ACHN (cell line): ENCODE measurements at places on chromosomes 16 and 17.

DNA sequence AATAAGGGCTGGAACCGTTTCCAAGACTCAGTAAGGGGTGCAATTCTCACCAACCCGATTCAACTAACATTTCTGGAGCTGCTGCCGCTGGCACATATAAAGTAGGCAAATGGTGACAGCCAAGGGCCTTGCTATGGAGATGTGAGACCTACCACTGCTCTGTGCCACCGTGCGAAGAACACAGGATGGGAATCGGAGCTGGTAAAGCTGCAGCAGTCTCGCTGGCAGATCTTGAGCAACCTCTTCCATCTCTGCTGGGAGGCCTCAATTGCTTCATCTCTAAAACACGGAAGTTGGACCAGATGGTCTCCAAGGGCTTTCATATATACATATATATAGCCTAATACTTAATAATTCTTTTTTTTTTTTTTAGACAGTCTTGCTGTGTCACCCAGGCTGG lies 128.9 kb upstream of the RCVRN start:
- no peak for DNase-seq

DNA sequence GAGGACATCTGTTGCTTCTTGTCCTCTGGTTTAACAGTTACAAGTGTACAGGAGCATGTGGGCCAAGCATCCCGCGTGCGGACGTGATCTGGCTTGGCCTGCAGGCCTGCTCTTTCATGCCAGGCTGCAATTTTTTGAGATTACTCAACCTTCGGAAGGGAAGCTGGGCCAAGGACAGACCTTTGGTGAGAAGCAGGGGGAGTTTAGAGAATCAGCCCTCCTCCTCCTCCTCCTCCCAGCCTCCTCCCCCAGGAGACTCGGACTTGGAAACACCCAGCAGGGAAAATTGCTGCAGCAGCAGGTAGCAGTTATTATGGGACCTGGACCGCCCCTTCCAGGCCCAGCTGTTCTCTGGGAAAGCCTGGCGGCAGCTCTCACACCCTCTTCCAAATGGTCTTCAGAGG lies 5.1 kb upstream of the KLHL36 start:
- DNase-seq: peak; percentile 93

- peak; percentile 99 for DNase-seq
These were observed at the start of the genes EARS2 and UBFD1 for GRCh38 chr16:23556881-23557778. Gene EARS2, minus strand, starts transcription at chr16:23557350. Its CDS starts 7 bp downstream, at chr16:23557343. Gene UBFD1, plus strand, starts transcription at chr16:23557727. Its CDS starts 16 bp downstream, at chr16:23557743.

DNA sequence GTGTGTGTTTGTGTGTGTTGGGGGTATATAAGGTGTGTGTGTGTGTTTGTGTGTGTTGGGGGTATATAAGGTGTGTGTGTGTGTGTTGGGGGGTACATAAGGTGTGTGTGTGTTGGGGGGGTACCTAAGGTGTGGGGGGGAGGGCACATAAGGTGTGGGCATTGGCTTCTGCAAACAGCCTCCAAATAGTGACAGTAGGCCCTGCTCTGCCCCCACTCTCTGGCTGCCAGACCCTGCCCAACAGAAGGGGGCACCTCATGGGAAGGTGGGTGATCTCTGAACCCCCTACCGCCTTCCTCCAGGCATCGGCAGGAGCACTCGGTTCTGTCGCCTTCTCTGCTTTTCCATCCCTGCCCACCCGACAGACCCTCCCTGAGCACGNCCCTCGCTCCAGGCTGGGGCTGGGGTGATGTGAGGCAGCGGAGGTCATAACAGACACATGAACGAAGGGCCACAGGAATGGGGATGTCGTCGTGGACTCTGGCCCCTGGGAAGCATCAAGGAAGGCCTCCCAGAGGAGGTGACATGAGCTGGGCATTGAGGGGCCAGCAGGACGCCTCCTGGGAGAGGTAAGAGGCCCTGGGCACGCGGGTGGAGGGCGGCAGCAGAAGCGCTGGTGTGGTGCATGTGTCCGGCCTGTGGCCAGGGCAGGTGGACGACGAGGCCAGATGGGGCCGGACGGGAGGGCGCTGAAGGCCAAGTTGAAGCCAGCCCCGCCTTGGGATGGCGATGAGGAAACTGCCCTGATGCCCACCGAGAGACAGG lies 136.6 kb upstream of the RPH3AL start:
- peak; percentile 45 for DNase-seq

DNA sequence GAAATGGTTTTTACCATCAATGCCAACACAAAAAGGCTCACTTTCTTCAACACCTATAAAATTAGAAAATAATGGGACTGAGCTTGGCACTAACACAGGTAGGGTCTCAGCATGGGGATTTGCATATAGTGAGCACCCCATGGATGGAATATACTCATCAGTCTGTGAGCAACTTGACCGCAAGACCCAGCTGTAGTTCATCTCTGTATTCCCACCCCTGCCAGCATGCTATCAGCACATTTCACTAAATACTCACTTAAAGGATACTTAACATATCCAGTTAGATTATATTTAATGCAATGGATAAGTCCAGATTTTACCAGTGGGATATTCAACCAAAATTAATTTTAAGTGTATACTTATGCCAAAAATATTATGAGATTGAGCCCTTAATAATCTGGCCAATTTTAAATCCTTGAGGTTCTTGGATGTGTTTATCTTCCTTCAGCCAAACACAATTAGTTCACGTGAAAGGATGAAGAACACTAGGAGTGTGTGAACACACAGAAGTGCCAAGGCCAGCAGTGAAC lies 66.7 kb downstream of the C16orf95 start:
- DNase-seq: no peak

GRCh38 chr17:45777388-45777787 lies 6.7 kb upstream of the CRHR1 start:
- DNase-seq: no peak

DNA sequence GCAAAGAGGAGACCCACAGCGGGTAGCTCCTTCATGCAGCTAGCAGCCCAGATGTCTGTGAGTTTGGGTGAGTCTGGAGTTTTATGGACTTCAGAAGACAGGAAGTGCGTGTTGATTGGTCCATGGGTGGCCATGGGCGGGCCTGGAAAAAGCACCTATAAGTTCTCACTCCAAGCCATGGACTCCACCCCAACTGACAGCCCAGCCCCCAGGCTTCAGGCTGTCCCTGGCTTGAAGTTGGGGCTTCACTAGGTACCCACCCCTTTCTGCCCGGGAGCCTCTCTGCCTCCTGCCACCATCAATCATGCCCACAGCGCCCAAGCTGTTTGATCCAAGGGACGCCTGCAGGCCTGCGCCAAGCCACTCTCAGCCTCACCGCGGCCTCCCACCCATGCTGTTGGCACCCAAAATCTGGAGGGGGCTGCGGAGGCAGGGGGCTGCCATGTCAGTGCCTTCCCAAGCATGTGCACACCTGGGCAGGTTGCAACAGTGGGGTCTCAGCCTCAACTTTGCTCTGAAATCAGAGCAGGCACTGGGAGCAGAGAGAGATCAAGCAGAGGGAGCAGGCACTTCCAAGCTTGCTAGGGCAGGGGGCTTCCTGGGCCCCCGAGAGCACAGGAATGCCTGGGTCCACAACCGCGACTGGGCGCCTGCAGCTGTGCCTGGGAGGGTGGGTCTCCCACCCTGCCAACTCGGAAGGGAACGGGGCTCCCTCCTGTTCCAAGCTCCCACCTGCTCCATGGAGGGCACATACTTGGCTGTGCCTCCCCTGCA lies 1503.7 kb downstream of the CDH11 start:
- DNase-seq: peak; percentile 85

GRCh38 chr16:57651344-57652333 lies 16.5 kb upstream of the ADGRG3 start:
- DNase-seq: no peak
